ENCODE measurements at places on chromosomes 4 and X.

GRCh38 chr4:5511791-5512190 is 196.6 kb downstream of the EVC2 start:
- no peak for DNase-seq

- DNase-seq = no peak
These were observed 173.7 kb downstream of the AREG start for GRCh38 chr4:74618659-74619058.

DNA sequence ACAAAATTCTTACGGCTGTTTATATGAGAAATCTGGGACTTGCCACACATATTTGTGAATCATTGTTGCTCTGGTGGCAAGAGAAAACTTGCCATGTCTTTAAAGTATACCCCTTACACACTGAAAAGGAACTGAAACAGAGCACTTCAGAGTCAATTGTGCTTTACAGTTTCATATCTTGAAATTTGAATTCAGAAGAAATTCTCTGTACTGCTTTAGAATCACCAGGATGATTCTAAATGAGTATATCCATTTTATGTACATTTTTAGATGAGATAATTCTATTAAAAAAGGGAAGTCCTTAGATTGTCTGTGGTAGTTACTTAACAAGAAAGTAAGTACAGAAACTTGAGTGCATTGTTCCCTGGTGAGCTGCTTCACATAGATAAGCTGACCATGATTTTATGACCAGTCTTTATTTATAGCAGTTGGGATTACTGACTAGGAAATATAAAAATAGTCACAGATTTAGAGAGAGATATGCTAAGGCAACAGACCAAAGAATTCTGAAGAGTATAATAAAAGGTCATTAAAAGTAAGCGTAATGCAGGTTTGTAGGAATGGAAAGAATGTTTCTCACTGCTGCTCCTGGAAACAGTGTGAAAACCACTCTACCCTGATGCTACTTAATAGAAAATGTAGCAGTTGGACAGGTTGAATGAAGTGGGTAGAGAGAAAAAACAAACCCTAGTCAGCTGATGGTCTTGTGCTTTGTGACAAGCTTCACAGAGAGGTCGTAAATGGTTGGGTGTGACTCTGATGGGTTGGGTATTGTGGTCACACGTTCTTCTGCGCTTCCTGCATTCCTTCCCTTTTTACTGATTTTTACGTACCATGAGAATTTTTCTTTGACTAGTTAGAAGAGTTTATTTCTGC is 41.0 kb downstream of the FNIP2 start:
- no peak for DNase-seq

DNA sequence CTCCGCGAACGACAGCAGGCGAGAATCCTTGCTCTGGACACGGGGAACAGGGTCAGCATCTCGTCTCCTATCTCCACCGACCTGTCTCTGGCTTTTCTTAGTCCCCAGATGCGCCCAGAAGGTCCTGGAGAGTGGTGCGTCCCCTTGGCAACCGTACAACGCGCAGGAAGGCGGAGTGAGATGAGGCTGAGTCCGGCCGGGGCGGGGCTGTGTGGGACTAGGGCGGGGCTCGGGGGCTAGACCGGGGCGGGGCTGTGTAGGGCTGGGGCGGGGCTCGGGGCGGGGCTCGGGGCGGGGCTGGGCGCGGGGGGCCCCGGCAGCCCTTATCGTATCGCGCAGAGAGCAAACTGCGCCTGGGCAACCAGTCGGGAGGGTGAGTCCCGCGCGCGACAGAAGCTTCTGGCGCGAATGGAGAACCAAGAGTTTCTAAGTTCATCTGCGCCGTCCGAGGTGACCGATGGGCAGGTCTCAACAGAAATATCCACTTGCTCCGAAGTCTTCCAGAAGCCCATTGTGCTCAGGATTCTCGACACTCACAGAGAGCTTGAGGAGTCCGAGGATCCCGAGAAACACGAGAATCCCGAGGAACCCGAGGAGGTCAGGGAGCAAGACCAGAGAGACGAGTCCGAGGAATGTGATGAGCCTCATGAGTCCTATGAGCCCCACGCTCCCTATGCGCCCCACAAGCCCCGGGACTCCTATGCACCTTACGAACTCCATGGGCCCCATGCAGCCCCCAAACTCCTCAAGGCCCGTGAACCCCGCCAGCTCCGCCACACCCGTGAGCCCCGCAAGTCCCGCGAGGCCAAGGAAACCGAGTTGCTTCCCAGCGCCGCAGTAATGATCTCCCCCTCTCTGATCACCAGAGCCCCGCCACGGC is 24.9 kb downstream of the ARL9 start:
- no peak for DNase-seq

DNA sequence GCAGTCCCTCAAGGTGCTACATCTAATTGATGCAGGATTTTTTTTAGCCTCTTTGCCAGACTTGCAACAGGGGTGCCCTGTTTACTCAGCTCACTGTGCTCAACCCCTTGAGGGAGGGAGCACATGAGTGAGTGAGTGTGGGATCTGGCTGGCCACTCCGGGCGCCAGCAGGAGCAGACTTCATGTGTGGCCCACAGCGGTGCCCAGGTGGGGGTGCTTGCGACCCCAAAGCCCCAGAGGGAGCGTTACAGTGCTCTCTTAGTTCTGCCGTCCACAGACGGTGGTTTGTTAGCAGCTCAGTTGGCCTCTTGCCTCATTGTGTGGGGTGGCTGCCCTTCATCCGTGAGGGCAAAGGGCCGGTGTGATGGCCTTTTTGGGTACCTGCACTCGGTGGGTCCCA is 81.6 kb upstream of the MYOZ2 start:
- no peak for DNase-seq

DNA sequence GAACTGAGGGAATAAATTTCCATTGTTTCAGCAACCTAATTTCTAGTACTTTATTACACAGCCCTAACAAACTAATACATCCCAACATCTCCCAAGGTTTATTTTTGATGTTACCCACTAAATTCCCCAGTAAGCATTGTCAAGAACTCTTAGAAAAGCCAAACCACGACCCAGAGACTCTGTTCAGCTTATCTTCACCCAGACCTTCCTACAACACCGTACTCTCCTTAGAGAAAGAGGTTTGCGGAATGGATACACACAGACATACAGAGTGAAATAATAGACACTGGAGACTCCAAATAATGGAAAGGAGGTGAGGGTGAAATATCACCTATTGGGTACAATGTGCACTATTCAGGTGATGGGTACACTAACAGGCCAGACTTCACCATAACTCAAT is 75.6 kb downstream of the LRBA start:
- no peak for DNase-seq

- DNase-seq = no peak
These were observed 137.0 kb upstream of the IL15 start for GRCh38 chr4:141499261-141499853.

DNA sequence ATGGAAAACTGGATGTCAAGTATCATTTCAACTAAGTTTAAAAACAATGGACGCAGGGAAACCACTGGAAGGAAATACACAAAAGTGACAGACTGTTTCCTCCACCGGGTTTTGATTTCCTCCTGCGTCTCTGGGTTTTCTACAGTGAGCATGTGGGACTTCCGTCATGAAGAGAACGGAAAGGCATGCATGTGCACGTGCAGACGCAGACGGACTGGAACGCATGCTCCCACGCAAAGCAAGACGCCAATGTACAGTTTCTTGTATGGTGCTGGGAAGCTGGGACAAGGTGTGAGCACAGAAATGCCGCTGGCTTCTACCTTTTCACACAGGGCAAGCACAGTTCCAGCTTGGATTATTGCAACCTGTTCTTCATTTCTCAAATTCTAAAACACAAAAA is 30.3 kb upstream of the C4orf50 start:
- DNase-seq = no peak

GRCh38 chrX:74525116-74525515 is 89.3 kb downstream of the RLIM start:
- no peak for DNase-seq

- no peak for DNase-seq
These were observed 35.6 kb upstream of the DCAF8L1 start for GRCh38 chrX:28016823-28017222.

- no peak for DNase-seq
These were observed 76.0 kb downstream of the ABLIM2 start for GRCh38 chr4:8082517-8083055.

DNA sequence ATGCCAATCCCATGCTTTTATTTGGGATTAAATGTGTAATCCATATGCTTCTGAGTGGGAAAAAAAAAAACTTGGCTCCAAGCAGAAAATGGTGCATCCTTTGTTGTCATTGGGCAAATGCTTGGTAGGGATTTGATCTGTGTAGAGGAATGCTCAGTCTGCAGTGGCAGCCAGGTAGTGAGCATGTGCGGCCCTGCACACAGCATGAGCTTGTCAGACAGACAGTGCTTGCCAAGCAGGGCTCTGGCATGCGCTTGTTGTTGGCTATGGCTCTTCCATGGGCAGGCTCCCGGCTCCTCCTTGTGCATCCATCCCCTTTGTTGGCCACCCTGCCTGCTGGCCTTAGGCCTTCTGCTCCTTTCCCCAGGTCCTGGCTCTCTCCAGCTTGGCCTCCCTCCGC is 130.3 kb downstream of the GPR143 start:
- no peak for DNase-seq

GRCh38 chrX:10173331-10173900 is 16.6 kb downstream of the CLCN4 start:
- no peak for DNase-seq

- no peak for DNase-seq
These were observed 183.6 kb upstream of the ARSJ start for GRCh38 chr4:114163051-114163450.

GRCh38 chrX:128078545-128078944 is 26.3 kb upstream of the ACTRT1 start:
- DNase-seq = no peak

- DNase-seq = no peak
These were observed 14.9 kb downstream of the FLNA start for GRCh38 chrX:154359362-154360154.

DNA sequence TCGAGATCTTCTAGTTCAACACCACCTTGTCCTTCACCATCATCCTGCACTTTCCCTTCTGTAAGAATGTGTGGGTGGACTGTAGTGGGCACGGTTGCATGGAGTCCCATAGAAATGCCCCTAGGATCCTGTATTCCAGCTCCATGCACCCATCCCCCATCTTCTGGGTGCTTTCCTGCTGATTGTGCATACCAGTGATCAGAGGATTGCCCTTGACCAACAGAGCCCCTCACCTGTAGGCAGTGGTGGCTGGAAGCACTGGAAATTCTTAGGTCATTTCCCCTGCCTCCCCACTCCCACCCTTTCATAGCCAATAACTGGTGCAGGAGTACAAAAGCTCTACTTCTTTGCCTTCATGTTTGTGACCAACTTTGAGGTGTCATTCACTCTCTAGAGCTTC is 213.4 kb upstream of the ARSJ start:
- DNase-seq = no peak

- no peak for DNase-seq
These were observed 30.5 kb upstream of the RBPJ start for GRCh38 chr4:26290321-26290720.

DNA sequence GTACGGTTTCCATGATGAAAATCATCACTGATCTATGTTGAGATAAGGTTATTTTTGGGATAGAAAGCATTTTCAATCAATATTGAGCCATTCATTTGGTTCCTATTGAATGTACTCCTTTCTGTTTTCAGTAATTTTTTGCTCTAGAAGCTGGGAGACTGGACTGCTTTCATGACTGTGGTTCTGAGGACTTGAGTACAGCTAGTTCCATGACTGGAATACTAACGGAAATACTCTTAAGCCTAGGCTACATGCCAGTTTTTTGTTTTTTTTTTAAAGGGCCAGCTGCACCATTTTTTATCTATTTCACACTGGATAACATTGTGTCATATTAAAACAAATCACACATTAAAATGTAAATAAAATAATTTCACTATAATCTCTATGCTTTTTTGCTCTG is 16.7 kb downstream of the PRR32 start:
- no peak for DNase-seq

DNA sequence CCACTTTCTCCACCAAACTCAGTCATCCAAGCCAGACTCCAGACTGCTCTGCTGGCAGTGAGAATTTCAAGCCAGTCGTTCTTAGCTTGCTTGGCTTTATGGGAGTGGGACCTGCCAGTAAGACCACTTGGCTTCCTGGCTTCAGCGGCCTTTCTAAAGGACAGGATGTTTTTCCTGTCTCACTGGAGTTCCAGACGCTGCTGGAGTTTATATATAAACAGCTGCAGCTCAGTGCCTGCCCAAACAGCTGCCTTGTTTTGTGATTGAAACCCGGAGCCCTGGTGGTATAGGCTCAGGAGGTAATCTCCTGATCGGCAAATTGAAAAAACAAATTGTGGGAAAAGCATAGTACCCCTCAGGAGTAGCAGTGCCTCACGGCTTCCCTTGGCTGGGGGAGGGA is 1165.8 kb upstream of the ADGRL3 start:
- no peak for DNase-seq
